NCI-H2029 treated with DMSO at 0.1 percent for 48 hours (cell line): ENCODE measurements at places on chromosomes 12 and 14.

DNA sequence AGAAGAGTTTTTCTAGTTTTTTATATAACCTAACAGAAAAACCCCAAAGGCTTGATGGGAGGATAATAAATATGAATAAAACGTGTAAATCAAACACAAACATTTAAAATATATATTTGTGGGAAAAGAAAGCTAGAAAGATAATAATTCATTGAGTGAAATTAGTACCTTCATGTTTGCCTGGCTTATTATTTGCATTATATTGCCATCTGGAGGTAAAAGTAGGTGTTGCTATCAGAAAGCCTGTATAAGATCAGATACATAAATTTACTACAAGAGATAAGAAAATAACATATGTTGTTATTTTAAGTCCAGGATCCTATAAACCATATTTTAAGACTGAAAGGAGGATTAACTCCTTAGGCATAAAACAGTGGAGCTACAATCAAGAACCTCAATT is 77.7 kb downstream of the NTS start:
- DNase-seq = no peak

DNA sequence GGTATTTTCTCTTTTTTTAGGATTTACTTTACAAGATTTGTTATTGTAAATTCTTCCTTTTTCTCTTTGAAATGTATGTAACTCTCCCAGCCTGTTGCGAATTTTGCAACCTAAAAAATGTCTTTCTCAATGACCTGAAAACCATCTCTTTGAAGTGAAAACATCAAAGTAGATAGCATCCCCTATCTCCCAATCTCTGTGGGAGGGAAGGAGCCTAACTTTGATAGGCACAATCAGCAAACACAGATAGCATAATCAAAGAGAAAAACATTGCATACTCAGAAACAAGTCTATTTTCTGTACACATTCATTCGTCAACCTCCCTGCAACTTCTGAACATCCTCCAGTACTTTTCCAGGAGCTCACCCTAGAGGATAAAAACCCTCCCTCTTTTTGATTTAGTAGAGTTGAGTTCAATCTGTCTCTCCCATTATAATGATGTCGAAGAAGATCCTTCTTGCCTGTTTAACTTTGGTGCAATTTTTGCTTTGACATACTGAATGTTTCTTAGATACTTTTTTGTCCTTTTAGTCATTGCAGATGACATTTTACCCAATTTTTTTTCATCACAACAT is 849.2 kb upstream of the LRFN5 start:
- no peak for DNase-seq

GRCh38 chr12:20631711-20632110 is 63.4 kb upstream of the SLCO1C1 start:
- DNase-seq = no peak

DNA sequence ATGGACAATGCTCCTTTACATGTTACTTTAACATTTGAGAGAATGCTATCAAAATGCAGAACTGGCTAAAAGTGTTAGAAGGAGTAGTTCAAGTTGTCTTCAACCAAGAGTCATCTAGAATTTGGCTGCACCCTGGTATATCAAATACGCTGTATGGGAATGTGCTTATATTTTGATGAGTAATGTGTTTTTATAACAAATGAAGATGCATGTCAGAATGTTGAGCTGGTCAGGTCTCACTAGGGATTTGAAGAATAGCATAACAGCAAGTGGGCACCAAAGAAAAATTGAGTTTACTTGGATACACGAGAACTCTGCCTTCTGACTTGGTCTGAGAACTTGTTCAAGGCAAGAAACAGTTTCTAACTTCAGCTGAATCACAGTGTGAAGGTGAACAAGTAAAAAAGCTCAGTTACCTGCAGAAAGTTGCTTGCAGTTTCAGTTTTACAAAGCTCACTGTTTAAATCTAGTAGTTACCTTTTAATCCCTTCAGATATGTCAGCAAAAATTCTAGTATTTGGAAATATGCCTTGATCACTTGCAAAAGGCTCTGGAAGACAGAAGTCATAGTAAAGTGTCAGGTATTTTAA is 82.3 kb downstream of the PDE3A start:
- DNase-seq = no peak

GRCh38 chr12:65606008-65606766 is 218.1 kb upstream of the HMGA2 start:
- no peak for DNase-seq

DNA sequence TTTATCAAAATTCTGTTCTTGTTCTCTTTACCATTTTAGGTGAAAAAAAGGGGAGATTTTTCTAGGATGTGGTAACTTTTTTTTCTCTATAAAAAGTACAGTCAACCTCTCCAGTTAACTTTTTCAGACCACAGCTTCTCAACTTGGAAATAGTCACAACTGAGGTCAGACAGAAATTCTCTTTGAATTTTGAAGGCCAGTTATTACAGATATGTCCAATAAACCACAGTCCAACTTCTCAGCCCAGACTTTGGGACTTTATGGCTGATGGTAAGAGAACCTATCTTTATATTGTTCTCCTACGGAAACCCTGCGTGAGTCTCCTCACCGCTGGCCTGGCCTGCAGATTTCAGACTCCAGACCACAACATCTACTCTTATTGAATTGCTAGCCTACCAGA is 176.7 kb downstream of the DACT1 start:
- DNase-seq = no peak

DNA sequence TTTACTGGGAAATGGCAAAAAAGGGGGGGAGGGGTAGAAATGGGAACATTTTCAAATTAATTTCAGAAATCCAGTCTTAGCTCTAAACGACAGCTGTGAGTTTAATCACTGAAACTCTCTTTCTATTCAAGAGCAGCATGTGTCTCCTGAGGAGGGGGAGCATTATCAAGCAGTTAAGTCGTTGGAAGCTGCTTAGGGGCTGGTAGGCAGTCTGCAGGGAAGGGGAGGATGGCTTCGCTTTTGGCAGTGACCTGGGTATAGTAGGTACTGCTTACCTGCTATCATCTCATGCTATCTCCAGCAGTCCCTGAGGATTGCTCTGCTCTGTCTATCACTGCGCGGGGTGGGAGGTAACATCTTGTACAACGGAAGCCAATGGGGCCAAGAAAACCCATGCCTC is 567.4 kb downstream of the NRXN3 start:
- DNase-seq = no peak

DNA sequence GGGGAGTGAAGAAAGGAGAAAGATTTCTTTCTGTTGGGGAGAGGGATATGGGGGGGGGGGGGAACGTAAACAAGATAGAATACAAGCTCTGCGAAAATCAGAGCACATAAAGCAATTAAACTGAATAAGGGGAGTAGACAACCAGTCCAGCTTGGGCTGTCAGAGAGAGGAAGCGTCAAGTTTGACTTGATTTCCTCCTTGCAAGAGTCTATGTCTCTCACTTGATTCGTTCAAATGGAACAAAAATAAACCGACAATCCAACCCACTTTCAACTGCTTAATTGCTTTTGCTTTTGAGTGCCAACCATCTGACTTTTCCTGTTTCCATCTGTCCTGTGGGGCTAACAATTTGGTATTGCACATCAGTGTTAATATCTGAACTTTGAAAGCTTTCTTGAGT is 942 bp downstream of the SYT1 start:
- no peak for DNase-seq

- no peak for DNase-seq
Measured at GRCh38 chr12:38141239-38141638, 175.3 kb upstream of the ALG10B start.

GRCh38 chr12:110637869-110638441 is 24.0 kb downstream of the TCTN1 start:
- DNase-seq = no peak

DNA sequence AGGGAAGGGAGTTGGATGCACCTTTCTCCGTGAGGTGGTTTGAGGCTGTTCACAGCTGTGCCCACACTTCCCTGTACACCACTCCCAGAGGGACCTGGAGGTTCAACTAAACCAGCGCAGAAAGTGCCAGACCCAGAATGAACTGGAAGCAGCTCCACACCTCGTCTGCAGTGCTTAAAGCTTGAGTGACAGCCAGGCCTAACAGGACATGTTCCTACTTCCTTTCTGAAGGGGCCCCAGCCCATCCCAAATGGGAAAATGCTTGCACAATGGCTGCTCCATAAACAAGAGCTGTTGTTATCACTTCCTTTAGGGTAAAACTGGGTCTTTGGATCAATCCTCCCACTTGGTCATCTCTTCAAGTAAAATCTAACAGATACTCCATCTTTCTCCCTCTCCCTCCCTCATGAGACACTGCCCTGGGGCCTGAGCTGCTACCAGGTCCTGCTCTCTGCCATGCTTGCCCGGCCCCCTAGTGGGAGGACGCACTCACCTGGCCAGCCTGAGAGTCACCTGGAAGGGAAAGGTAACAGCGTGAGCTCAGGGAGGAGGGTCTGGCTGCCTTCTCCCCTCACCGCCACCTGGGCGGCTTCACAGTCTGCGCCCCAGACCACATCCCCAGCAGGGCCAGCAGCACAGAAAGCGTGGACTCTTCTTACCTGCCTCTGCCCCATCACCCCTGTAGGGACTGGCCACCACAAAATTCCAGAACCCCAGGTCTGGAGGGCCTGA is 33.5 kb downstream of the ISCA2 start:
- DNase-seq = no peak

DNA sequence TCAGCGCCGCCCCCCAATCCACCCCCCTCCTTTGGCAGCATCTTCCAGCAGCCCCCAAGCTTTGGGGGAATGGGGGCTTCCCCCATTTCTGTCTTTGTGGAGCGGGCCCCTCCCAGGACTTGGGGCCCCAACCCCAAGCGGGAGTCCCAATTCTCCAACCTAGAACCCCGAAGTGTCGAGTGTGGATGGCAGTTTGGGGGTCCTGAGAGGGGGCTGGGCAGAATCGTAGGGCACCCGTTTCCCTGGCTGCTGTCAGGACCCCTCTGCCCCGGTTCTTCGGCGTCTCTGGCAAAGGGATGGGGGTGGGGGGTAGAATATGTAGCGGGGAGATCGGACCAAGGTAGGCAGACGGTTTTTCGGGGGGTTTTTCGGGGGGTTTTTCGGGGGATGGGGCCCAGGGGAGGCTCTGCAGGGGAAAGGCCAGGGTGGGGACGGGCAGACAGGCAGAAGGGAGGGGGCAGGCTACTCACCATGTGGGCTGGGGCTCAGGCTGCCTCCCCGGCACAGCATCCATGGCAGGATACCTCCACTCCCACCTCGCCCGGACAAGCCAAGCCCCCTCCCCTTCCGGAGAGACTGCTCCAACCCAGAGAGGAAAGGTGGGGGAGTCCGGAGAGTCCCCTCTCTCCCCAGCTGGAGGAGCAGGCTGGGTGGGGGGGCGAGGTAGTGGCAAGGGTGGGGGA is 739 bp downstream of the JPH4 start:
- DNase-seq = no peak

DNA sequence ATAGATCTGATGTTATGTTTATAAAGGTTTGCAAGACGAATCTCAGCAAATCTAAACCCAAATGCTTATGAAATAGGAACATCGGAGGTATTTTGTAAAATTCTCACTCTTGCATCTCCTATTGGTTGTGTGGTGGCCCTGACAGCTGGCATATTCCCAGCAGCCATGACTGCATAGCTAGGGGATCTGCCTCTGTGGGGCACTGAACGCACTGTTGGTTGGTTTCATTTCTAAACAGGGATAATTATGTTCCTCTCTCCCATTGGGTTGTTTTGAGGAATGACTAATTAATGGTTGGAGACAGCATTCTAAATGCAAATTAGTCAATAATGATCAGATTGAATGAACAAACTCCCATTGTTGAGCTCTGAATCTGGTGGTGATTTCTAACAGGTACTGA is 2.7 kb upstream of the BEST3 start:
- peak; percentile 52 for DNase-seq
